ENCODE measurements at places on chromosomes 3 and 15.
A peak's percentile ranks its signal among the peaks of the same experiment; 100 is the strongest.

- peak; percentile 91 for DNase-seq
These were observed 154.9 kb downstream of the KLHL25 start for GRCh38 chr15:85639752-85640381.

DNA sequence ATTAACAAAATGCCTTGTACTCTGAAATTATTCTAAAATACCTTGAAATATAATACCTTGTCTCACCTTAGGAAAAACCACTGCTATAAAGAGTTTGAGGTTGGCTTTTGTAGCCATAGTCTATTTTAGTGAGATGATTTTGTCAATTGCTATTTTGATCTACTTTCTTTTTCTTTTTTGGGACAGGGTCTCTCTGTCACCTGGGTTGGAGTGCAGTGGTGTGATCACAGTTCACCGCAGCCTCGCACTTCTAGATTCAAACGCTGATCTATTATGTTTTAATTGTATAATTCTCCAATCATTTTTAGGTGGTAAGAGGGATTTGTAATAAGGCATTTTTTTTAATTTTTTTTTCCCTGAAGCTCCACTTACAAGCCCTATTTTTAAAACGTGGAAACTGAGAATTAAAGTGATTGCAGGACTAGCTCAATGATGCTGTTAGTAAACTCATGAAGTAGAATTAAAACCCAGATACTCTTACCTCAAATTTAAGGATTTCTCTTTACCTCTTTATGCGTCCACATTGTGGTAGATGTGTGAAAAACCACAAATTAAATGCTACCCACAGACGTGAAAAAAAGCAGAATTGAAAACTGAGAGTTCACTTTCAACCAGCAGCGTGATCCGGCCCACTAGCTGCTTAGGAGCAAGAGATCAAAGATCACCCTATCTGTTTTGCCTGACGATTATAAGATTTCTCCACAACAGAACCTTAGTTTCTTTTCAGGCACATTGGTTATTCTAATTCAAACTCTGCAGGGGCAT, 384.2 kb downstream of the CGGBP1 start:
- DNase-seq, result no peak

GRCh38 chr3:30544812-30545211, 61.6 kb upstream of the TGFBR2 start:
- peak; percentile 96 for DNase-seq

DNA sequence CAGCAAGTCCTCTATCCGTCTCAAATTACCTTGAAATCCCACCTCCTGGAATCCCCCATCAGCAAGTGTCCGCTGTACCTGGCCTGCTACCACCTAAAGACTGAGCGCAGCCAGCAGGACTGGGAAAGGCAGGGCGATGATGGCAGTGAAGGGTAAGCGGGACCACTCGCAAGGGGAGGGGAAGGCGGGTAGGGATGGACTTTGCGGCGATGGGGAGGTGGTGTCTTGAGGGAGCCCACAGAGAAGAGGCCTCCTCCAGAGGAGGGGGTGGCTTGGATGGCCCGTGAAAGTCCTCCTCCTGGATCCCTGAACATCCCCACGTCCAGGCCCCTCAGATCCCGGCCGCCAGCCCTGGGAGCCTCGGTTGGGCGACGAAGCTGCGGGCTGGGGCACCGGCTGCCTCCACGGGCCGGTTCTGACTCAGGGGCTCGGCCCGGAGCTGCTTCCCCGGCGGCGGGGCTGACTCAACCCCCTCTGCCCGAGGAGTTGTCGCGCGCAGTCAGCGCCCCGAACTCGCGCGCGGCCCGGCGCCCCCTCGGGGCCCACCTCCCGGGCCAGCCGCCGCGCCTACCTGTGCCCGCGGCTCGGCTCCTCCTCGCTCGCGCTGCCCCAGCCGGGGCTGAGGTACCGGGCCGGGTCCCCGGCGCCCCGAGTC, 512 bp downstream of the LARP6 start:
- peak; percentile 60 for DNase-seq

DNA sequence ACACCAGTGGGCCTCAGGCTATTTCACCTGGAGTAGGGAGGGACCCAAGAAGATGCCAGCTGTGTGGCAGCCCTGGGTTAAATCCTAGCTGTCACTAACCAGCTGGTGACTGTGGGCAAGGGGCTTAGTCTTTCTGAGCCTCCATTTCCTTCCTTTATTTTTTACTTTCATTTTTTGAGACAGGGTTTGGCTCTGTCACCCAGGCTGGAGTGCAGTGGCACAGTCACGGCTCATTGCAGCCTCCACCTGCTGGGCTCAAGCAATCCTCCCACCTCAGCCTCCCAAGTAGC, 108.0 kb upstream of the SMAD3 start:
- DNase-seq, result no peak

GRCh38 chr3:49779358-49780079, 6.8 kb downstream of the IP6K1 start:
- DNase-seq, result no peak

DNA sequence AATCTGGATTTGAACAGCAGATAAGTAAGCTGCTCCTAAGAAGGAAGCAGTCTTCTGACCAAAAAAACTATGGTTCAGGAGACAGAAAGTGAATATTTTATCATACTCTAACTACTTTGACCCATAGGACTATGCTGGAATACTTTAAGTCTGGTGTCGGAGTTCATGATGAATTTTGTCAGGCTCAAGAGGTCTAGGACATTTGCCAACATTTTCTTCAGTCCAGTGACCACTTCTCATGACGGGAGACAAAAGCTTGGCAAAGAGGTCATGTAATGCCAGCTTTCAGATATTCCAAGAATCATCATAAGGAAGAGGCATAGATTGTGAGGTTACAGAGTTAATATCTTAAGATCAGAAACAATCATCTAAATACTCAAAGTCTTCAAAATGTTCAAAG, 20.5 kb upstream of the DCBLD2 start:
- no peak for DNase-seq

DNA sequence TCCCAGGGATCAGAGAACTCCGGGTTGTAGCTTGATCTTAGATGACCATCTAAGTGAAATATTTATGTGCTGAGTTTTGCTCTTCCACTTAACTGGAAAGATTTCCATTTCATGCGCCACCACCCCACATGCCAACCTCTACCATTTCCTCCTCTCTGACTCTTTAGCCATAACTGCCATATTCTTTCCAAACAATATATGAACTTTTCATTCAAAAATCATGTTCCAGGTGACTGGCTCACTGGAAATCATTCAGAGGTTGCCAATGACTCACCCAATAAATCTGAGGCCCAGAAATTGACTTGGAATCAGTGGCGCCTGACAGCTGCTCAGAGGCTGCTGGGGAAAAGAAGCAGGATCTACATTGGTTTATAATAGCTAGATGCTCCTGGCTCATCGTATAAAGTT, 31.6 kb upstream of the FAM174B start:
- DNase-seq, result no peak

DNA sequence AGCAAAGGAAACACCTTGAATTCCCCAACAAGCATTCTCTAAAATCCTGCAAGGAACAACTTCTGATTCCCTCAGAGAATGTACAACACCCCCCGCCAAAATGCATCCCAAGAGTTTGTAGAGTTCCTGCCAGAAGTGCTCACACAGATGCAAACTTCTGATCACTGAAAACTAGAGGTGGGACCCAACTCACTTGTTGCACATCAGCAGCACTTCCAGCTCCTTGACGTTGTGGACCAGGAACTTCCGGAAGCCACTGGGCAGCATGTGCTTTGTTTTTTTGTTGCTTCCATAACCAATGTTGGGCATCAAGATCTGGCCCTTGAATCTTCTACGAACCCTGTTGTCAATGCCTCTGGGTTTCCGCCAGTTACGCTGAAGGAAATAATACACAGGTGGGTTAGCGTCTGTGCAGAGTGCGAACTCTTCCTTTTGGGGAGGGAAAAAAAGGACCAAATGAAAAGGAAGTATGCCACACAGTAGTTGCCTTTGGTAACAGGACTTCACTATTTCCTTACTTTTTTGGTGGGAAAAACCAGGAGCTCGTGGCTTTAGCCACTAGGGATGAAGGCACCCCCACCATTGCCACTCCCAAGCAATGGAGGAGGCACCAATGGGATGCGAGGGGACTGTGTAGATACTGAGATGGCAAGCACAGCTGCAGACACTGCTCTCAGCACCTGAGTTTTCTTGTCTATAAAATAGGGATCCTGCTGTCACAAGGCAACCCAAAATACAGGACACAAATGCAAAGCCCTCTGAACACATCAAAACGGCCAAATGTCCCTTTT, 2.0 kb downstream of the RPL32 start:
- DNase-seq, result peak; percentile 21

DNA sequence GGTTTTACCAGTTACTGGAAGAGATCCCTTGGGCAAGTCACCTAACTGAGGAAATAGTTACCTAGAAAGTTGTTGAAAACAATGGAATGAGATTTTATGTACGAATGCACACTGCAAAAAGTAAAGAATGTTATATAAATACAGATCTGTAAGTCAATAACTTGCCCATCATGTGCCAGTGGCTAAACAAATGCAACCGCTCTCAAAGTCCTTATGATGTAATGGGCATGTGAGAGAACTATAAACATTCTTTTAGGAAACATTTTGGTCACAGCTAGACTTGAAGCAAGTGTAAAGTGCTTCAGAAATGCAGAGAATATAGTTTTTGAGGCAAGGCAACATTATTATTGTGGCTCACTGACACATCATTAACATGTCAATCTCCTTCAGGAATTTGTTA, 1044.5 kb downstream of the TUSC7 start:
- no peak for DNase-seq

DNA sequence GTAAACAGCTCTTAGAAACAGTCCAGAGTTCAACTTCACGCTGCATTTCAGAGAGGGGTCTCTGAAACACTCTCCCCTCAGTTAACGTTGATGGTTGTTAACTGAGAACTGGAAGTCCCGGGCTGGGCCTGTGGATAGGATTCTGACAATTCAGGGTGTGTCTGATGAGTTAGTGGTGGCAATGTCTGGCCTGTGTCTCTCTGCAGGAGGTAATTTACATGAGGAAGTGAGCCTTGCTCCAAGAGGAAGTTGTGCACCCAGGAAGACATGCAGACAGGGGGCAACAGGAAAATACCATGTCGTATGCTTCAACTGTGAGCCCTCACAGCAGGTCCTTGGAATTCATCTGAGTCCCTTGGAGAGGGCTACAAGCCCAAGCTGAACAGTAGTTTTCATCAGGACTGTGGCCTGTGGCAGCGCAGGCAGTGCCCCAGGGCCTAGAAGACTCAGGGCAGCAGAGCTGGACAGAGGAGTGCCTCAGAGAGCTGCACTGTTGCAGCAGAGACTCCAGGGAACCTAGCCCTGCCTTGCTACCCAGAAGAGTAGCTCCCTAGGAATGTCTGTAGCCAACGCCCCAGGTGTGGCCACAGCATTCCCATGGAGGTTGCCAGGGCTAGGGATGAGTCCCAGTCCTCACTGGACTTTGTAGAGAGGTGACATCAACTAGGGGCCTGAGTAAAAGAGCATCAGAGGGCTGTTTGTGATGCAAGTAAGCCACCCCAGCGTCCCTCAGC, 104.6 kb upstream of the SELENOK start:
- no peak for DNase-seq

GRCh38 chr3:12287727-12288181, 1.1 kb upstream of the PPARG start:
- DNase-seq, result peak; percentile 56

DNA sequence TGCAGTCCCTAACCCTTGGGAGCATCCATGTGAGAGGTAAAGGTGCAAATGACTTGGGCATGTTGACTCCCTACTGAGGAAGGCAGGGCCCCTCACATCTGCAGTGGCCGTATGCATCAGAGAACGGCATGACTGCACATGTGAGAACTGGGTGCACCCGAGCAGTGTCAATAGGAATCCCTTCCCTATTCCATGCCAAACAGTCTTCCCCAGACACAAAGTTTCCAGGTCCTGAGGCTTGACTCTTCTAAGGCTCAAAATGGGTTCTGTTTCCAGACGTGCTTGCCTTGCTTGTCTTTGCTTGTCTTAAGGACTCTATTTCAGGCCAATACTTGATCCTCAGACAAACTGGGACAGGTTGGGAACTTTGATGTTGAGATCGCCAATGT, 20.5 kb upstream of the ANPEP start:
- DNase-seq, result no peak

DNA sequence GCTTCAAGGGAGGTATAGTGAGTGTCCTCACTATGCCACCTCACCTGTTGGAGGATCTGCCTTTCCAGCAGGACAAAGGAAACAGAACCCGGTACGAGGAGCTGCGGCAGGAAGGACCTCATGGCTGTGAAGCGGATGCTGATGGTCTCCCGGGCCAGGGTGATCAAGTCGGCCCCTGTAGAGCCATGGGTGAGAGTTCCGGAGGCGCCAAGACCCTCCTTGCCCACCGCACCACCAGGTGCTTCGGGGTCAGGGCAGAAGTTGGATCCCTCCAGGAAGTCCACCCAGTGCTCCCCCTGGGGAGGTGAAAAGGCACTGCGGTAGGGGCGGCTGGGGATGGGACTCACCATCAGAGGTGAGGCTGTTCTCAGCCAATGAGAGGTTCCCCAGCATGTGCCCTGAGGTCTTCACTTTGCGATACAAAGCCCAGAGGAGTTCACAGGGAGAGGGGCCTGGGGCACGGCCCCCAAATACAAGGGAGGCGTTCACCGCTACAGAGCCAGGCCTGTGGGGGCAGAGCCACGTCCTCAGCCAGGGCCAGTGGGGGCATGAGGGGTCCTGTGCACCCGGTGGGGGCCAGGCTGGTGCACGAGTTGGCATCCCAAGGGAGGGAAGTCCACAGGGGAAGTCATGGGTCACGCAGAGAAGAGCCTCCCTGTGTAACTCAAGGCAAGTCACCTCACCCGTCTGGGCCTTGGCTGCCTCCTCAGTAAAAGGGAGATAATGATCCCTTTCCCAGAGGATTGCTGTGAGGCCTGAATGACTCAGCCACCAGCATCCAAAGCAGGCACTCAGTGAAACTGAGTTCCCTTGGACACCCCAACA, 27.7 kb downstream of the C15orf39 start:
- DNase-seq, result no peak

DNA sequence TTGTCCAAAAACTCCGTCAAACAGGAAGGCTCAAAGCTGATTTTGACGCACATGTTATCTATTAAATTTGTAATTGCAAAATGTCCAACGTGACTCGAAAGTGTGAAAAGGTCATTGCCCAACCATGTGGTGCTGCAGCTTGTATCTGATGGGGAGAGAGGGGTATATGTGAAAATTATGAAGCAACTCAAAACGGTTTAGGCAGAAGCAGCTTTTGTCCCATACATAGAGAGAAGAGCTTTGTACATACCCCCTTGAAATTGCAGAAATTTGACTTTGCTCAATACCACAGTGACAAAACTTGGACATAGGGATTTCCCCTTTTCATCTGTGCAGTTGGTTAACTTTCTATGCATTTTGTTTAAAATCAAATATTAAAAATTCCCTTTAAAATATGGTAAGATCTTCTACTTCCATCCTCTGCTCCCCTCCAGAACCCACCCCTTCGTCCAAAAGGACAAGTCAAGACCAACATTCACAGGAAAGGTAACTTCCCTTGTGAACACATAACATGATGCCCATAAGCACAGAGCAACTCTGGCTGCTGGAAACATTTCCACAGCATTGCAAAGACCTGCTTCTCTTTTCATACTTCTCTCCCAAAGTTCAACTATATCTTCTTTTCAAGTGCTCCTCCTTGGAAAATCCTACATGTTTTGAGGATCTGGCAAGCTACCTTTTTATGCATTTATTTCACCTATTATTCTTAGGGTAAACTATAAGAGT, 253.7 kb upstream of the THBS1 start:
- peak; percentile 72 for DNase-seq

- DNase-seq, result peak; percentile 63
These were observed 35.0 kb upstream of the ABHD17C start for GRCh38 chr15:80660119-80660518.

- DNase-seq, result no peak
These were observed 103.1 kb downstream of the OTOL1 start for GRCh38 chr3:161599697-161600096.

GRCh38 chr3:152159328-152159727, 109.4 kb upstream of the MBNL1 start:
- DNase-seq, result peak; percentile 90

- DNase-seq, result peak; percentile 16
These were observed 158.6 kb downstream of the CNTN6 start for GRCh38 chr3:1251282-1252060.

Data from foreskin fibroblast (primary cell).